CD4-positive, CD25-positive, alpha-beta regulatory T cell (primary cell): ENCODE measurements at places on chromosomes 2 and 18.

DNA sequence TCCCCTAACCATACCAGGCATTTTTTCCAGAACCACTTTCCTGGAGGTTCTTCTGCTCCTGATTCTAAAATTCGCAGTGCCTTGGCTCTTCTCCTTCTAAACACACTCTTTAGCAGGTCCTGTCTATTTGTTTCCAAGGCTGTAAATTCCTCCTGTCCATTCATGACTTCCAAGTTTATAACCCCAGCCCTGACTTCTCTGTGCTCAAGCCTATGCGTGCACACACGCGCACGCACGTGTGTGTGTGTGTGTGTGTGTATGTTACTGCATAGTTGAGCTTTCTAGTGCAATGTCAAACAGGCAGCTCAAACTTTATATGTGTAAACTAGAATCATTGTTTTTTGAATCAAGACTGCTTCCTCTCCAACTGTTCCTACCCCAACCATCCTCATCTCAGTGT is 337.7 kb downstream of the LRRTM1 start:
- no peak for DNase-seq

DNA sequence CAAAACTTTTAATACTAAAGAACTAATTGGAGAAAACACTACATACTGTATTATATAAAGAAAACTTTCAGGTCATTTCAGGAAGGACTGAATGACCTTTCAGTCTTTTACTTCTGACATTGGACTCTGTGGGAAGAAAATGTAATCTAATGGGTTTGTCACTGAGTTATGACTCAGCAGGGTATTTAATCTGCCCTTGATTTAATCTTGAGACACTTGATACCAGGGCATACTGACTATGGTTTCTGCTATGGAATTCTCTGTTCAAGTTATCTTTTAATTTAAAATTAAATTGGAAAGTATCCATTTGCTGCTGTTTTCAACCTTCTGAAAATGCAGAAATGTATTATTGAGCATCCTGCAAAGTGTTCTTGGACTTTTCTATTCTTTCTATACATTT is 354.2 kb upstream of the GALNT5 start:
- no peak for DNase-seq

GRCh38 chr2:120719491-120719890 is 16.2 kb upstream of the GLI2 start:
- no peak for DNase-seq

DNA sequence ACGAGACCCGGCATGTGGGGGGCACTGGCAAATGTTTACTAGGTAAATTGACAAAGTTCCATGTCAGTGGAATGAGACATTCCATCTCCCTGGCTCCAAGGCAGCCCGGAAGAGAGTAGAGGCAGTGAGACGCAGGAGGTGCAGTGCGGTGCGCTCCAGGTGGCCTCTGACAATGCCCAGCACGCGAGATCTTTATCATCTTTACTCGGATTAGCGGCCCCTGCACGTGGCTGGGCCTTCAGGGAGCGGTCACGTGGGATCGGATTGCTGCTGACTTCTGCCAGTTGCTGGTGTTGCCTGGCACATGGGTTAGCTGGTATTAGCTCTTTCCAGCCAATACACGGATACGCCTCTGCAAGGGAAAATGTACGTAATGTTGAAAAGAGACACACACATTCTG is 151.2 kb upstream of the ALKAL2 start:
- no peak for DNase-seq

GRCh38 chr2:171617981-171618380 is 69.3 kb upstream of the DYNC1I2 start:
- DNase-seq: no peak

GRCh38 chr2:112686348-112687217 is 34.2 kb upstream of the NT5DC4 start:
- no peak for DNase-seq

- DNase-seq: no peak
Measured at GRCh38 chr2:201643216-201643890, at the start of gene TMEM237. TSS of gene TMEM237 (minus strand) at chr2:201643503. CDS start at chr2:201643400, 103 bp downstream.

DNA sequence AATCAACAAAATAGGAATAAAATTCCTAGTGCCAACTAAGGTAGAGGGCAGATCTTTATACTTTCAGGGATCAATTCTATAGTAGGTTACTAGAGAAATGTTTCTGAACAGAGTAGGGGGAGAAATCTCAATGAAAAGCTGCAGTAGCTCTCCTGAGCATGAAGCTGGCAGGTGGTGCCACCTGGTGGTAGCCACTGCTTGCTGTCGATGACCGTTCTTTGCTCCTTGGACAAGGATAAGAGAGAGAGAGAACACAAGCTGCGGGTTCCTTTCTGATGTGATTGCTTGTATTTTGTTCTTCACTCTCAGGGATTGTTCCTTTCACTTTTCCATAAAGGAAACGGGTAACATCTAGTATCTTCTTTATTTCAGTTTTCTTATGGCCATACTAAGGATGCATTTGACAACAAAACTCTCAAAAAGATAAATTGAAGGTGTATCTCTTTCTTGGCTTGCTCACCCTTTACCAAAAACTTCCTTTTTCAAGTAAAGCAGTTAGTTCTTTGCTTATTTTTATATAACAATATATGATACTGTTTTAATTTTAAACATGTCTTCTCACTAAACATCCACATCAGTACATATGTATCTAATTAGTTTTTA is 18.6 kb upstream of the MRPL19 start:
- peak; percentile 63 for DNase-seq

DNA sequence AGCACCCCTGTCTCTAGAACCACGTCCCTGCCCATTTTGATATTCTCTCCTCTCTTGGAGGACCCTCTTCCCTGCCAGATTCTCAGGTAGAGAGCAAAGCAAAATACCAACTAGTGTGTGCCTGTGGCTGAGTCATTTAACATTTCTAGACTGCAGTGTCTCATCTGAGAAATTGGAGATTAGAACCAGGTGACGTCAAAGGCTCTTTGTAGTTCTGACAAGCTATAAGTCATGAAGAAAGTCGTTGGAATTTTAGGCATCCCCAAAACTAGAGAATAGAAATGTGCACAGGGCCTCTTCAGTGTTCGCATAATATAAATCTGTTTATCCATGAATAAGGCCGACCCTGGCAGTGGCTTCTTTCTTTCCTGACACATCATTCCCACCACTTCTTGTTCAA is 74.4 kb upstream of the TANC1 start:
- DNase-seq: no peak

GRCh38 chr2:113202305-113203216 is 28.8 kb downstream of the PSD4 start:
- DNase-seq: no peak

DNA sequence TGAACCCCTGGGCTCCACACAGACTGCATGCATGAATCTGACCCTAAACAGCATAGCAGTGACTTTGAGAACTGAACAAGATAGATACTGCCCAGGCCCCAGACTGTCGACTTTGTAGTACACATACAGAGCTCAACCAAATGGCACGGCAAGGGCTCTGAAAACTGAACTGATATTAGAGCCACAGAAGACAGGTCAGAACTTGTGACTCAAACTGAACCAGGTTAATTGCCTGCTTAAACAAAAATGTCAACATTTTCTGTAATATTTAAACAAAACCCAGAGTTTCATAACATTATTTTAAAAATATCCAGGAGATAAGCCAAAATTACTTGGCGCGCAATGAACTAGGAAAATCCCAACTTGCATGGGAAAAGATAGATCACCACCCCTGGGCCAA is 260.3 kb downstream of the TPGS2 start:
- DNase-seq: no peak

DNA sequence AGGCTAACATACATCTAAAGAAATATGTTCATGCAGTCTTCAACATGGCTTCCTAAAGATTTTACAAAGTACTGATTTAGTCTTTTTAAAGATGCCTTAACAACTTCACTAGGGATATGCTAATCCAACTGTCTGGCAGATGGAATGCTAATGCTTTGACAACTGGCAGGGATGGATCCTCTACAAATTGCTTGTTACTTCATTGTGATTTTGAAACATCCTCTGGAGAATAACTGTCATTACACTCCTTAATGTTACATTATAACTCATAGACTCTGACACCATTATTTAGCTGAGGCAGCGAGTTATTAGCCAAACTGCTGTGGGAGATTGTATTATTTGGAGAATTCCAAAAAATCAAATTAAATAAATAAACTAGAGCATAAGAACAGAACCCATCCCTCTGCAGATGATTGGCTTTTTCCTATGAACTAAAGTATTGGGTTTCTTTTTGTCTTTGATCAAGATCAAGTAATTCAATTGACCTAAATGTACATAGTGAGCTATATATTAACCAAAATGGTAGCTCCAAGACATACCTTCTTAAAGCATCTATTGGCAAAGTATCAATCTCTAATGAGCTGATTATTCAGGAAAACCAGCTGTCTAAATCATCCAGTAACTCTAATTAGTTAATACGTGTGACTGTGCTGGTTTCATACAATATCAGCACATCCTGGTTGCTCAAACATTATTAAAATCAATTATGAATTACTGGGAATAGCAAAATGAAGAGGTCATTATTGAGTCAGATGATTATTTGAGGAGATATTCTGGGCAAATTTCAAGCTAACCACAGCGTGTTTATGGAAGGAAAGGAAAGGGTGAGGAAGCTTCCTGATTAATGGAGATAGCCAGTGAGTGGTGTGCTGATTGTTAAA is 321.3 kb upstream of the TFPI start:
- DNase-seq: no peak

GRCh38 chr2:227326783-227327182 is 1.7 kb downstream of the MFF start:
- no peak for DNase-seq

DNA sequence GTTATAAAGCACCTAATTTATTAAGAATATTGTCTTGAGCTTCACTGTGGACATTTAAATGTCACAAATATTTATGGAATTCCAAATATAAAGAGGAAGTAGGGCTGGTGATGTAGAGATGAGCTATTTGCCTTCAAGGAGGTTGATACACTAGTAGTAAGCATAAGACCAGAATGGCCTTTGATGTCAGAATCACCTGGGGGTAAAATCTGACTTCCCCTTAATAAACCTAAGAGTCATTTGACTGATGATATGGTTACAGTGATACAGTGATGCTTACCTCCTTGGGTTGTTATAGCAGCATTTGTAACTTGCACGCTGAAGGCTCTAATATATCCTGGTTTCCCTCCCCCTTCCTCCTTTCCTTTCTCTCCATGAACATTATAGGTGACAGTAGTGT is 143.7 kb downstream of the CERS6 start:
- DNase-seq: no peak

GRCh38 chr18:57816208-57816954 is 13.3 kb upstream of the ATP8B1 start:
- no peak for DNase-seq

GRCh38 chr2:217681791-217682190 is 321.0 kb downstream of the TNS1 start:
- no peak for DNase-seq

- no peak for DNase-seq
Measured at GRCh38 chr2:9318461-9319337, 104.6 kb downstream of the ITGB1BP1 start.

DNA sequence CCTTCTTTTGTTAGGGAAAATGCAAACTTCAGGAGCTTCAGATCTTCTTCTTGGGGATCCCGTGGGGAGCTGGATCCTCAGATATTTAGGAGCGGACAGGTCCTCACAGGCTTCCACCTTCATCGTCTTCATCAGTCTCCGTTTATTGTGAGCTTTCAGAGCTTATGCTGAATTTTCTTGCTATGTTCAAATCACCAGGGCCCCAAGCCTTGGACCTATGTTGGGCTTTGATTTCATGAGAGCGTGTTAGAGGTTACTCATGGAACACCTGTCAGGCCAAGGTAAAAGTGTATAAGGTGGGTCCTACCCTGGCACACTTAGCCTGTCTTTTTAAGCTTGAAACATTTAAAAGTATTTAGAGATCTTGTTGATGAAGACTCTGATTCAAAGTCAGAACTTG is 212.9 kb downstream of the FAM210A start:
- no peak for DNase-seq

- no peak for DNase-seq
Measured at GRCh38 chr2:58515827-58516573, 274.9 kb upstream of the FANCL start.

- DNase-seq: no peak
Measured at GRCh38 chr2:31446848-31447247, 32.3 kb upstream of the XDH start.

- no peak for DNase-seq
Measured at GRCh38 chr2:74281141-74281975, 61.9 kb downstream of the SLC4A5 start.

GRCh38 chr18:31789409-31789808 is 28.7 kb upstream of the SLC25A52 start:
- no peak for DNase-seq

GRCh38 chr2:205739620-205740019 is 57.3 kb downstream of the NRP2 start:
- no peak for DNase-seq

GRCh38 chr2:88187038-88187676 is 17.0 kb downstream of the THNSL2 start:
- DNase-seq: peak; percentile 30

DNA sequence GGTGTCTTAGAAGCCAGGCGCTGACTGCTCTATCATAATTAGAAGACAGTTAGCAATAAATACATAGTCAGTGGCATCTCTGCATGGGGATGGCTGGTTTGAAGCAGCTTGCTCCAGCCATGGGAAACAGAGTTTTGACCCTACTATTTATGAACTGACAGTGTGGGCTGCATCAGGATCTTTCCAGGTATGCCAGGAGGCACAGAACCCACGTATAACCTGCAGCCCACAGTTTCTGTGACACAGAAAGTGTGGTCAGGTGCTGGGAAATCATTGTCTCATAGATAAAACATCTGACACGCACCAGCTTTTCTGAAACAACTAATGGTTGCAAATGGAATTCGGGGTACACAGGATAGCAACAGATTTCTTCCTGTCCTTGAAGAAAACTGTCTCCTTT is 34.7 kb downstream of the INPP4A start:
- no peak for DNase-seq

DNA sequence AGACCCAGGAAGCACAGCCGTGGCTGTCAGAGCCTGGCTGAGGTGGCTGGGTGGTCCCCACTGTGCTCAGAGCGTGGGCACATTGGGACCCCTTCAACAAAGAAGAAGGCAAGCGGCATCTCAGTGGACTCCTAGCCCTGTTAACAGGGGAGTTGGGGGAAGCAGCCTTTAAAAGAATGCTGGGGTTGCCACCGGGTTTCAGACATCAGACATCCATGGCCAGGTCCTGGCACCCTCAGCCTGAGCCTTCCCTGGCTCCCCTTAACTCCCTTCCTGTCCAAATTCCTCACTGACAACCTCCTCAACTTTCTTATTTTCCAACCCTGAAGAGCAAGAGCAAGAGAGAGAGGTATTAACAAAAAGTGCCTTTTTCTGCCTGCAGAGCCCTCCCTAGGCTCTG is 24.8 kb upstream of the GNAL start:
- no peak for DNase-seq
